ENCODE measurements at places on chromosomes 4 and X.

DNA sequence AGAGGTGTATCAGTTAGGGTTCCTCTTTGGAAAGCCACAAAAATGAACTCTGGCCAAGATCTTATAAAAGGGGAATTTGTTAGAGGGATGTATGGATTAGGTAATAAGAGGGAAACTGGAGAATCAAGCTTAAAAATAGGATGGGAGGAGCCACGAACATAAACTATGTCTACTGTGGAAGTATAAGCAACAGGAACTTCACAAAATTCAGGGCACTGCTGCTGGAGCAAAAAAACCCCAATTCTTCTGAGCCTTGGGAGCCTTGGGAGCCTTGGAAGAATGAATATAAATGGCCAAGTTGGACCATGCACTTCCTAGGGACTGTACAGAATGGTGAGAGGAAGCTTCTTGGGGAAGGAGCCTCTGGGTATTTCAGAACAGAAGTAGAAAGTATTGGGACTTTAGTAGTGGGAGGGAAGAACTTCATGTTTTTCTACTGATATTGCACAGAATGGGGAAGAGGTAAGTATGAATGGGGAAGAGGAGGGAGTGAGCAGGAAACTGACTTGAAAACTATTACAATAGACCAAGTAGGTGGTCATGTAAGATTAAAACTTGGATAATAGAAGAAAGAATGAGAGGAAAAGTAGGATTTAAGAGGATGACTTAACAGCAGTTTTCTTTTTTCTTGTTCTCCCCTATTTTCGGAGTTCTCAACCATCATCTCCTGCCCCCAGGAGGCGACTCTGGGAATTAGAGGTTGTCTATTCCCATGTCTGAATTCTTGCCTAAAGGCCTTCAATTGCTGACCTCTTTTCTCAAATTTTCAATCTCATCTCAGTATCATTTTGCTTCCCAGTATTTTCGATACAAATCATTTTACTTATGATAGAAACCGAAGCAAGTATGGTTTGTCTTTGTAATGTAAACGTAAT lies 44.4 kb upstream of the TAPT1 start:
- DNase-seq, result no peak

GRCh38 chr4:119518230-119518892 lies 110.2 kb downstream of the PDE5A start:
- no peak for DNase-seq

GRCh38 chr4:156473151-156473550 lies 498.4 kb downstream of the PDGFC start:
- no peak for DNase-seq

DNA sequence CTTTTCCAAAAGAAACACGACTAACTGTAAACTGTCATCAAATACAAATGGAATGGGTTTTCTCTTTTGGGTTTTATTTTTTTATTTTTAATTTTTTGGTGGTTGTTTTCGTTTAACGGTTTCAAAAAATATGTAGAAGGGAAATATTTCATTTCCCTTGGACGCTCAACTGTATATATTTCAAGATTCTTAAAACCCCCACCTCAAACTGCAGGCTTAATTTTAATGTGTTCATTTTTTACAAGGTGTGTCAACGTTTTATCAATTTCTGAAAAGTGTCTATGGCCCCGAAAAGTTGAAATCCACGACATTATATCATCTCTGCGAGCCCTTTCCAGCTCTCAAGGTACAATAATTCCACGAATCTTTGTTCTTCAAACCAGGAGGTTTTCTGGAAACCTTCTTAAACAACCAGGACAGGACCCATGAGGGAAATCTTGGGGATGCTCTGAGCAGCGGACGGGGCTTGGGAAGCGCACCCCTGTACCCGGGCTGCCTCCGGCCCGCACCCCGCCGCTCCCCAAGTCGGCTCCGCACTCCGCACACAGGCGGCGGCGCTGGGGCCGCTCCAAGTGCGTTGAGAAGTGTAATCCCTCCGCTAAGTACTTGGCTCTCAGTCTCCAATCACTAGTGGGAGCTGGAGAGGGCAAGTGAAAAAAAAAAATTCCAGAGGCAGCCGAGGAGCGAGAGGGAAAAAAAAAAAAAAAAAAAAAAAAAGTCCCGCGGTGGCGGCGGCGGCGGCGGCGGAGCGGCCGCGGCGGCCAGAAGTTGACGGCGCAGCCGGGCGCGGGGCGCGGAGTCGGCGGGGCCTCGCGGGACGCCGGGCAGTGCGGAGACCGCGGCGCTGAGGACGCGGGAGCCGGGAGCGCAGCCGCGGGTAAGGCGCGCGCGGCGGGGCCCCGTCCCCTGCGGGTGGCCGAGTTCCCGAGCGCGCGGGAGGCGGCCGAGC lies at the start of gene BMPR1B:
TSS of gene BMPR1B (plus strand) at position 764 of the 949 bp plus-strand sequence. CDS start 346,470 bp downstream, outside the sequence.
- DNase-seq, result peak; percentile 30

- no peak for DNase-seq
Measured at GRCh38 chrX:578531-578930, 52.1 kb upstream of the SHOX start.

DNA sequence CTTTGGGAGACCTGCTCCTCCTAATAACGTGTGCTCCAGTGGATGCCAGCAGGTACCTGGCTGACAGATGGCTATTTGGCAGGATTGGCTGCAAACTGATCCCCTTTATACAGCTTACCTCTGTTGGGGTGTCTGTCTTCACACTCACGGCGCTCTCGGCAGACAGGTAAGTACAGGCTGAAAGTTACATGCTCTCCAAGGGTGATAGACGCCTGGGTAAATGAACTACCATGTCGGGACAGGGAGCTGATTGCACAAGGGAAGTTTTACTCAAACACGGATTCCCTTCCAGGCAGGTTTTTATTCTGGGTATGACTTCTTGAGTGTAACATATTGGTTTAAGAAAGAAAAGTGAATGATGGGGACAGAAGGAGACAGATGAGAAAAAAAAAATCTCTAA lies 836 bp downstream of the GRPR start:
- no peak for DNase-seq

GRCh38 chrX:63967551-63967950 lies 182.5 kb upstream of the ARHGEF9 start:
- DNase-seq, result no peak

GRCh38 chr4:4502694-4503311 lies 39.0 kb downstream of the STX18 start:
- no peak for DNase-seq

GRCh38 chr4:53654300-53654758 lies 63.0 kb upstream of the LNX1 start:
- DNase-seq, result no peak

- DNase-seq, result no peak
Measured at GRCh38 chr4:123784626-123785025, 388.0 kb downstream of the SPRY1 start.

- DNase-seq, result no peak
Measured at GRCh38 chrX:3191796-3192195, 150.5 kb downstream of the ARSF start.

GRCh38 chr4:62324215-62324614 lies 1124.1 kb downstream of the ADGRL3 start:
- no peak for DNase-seq

Measured in mucosa of gallbladder (tissue), 1 donor.